Choroid plexus epithelial cell (primary cell): ENCODE measurements at places on chromosomes 3 and 15.

DNA sequence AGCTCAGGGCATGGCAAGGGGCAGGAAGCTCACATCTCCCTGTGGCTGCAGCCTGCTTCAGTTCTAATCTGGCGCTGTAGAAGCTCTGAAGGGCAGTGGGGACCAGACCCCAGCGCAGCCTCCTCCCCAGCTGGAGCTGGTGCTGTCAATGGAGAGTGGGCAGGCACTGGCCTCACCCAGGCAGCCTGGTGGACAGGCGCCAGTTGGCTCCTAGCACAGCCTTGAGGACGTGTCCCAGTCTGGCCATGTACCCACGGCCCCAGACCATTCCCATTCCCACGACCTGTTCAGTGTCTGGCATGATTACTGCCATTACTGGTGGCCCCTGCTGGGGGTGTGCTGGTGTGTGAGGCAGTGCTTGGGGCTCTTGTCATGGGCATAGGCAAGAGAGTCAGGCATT lies 16.3 kb downstream of the TYRO3 start:
- DNase-seq: no peak

DNA sequence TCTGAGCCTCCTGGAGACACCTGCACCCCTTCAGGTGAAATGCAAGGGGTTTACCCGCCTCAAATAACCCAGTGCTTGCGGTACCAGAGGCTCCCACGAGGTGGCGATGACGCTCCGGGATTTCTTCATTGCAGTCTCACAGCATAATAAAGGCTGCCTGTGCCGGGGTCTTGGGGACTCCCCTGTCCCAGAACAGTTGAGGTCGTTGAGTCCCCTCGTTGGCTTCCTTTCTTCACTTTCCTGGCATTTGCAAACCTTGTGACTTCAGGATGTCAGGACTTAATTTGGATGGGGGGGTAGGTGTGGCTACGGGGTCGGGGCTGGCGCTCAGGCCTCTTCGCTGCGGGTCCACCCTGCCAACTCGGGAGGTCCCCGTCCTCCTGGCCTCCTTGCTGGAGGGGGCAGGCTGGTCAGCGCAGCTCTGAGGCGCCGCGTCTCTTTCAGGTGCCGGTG lies 1.3 kb downstream of the GNAT1 start:
- peak; percentile 67 for DNase-seq

DNA sequence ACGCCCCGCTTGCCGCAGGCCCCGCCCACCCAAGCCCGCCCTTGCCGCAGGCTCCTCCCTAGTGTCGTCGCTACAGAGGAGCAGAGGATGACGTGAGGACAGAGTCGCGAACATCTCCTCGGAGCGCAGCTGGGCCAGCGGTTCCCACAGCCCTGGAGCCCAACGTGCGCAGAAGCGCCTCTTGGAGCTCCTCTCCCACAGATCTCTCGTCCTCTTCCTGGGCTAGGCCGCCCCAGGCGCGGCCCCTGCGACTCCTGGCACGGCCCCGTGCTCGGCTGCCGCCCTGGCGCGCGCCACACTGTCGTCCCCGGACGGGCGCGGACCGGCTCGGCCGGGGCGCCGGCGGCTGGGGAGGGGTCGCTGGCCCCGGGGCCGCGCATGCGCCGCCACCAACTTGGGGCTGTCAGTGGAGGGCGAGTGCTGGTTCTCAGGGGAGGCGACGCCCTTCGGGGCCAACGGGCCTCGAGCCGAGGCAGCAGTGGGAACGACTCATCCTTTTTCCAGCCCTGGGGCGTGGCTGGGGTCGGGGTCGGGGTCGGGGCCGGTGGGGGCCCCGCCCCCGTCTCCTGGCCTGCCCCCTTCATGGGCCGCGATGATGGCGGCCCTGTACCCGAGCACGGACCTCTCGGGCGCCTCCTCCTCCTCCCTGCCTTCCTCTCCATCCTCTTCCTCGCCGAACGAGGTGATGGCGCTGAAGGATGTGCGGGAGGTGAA lies at the start of gene TRPC1:
TSS of gene TRPC1 (plus strand) at position 67 of the 714 bp plus-strand sequence. CDS start at position 593, 526 bp downstream.
- DNase-seq: peak; percentile 75

- DNase-seq: no peak
Measured at GRCh38 chr15:82126346-82126745, 80.5 kb upstream of the MEX3B start.

GRCh38 chr15:23572844-23573243 lies 7.4 kb downstream of the MKRN3 start:
- no peak for DNase-seq

- no peak for DNase-seq
Measured at GRCh38 chr3:58724336-58724735, 57.8 kb upstream of the FAM3D start.

GRCh38 chr3:60641354-60641753 lies 609.9 kb downstream of the FHIT start:
- no peak for DNase-seq

- no peak for DNase-seq
Measured at GRCh38 chr3:34365231-34365630, 566.8 kb downstream of the PDCD6IP start.

DNA sequence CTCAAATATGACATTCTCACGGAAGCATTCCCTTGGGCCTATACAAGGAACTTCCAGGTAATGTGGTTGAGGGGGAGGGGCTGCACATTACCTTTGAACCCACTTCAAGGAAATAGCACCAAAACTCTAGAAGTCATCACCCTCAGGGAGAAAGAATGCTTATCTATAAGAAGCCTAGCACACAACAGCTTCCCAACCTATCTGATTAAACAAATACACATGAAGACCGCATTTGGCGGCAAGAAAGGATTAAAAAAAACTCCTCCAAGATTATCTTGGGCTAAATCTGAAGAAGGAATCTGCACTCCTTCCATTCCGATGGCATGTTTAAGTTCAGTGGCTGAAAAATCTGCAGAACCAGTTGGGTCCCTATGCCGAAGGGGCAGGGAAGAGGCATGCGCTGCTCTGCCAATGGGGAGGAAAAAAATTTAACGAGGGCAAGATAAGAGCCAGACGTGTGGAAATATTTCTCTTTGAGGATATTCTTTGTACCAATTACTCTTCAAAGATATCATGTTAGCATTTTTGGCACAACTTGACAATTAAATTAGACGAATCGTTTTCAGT lies 82.0 kb upstream of the WNT5A start:
- no peak for DNase-seq

DNA sequence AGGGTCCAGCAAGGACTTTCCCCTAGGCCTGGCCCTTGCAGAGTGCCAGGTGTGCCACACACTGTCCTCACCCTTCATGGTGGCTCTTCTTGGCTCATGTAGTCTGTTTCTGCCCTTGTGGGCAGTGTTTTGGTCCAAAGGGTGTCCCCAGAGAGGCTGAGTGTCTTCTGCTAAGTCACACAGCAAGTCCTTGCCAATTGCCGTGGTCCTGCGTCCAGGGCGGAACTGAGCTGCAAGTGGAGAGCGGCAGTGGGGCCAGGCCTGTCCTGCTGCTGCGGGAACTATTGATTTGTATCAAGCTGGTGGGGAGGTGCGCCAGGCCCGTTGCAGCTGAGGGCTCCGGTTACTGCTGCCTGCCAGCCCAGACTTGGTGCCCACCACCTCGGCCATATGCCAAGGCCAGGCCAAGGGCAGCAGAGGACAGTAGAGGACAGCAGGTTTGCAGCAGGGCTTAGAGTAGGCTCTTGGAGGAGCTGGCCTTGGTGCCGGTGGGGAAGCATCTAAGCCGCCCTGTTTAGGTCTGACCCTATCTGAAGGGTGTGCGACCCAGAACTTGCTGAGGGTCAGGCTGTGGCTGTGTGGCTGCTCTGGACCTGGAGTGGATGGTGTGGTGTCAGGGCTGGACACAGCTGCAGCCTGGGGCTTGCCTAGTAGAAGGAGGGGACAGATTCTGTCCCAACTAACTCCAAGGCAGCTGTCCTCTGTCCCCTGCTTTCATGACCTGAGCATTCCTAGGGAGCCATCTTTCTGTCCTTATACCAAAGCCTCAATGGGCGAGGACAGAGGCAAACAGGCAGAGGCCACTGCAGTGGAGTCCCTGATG lies 4.5 kb downstream of the AMIGO3 start:
- DNase-seq: no peak

GRCh38 chr3:56819016-56819809 lies 17.5 kb upstream of the ARHGEF3 start:
- no peak for DNase-seq

DNA sequence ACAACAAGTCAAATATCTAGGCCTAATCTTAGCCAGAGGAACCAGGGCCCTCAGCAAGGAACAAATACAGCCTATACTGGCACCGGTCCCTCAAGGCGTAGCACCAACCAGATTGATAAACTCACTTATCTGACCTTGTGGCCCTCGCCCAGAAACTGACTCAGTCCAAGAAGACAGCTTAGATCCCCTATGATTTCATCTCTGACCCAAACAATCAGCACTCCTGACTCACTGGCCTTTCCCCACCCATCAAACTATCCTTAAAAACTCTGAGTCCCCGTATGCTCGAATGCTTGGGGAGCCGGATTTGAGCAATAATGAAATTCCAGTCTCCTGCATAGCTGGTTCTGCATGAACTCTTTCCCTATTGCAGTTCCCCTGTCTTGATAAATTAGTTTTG lies 1.6 kb upstream of the SORD start:
- DNase-seq: no peak

DNA sequence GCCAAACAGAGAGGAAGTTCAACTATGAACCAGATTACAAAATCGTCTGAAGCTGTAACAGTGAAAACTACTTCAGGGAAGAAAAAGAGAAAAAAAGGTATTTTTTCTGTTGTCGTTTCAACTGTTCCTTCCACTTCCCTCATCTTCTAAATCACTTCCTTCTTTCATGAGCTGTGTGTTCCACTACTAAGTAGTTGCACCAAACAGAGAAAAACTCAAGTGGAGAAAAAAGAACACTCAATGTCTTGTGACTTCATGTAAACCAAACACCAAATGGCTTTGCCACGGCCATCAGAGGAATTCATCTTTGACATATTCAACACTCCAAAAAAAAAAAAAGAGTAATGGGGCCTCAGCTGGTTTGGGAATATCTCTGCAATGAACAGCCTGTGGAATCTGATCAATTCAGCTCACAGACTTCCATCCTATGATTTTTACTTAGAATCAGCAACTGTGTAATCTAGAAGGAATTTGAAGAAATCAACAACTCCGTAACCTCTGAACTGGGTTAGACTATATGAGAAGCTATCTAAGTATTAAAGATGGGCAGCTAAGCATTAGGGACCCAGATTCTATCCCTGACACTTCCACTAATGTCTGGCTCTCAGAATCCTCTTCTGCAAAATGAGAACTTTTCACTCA lies 47.5 kb upstream of the RNF7 start:
- DNase-seq: peak; percentile 45

- no peak for DNase-seq
Measured at GRCh38 chr3:42582474-42583070, 805 bp upstream of the SEC22C start.

GRCh38 chr3:72768006-72768441 lies 80.2 kb downstream of the SHQ1 start:
- DNase-seq: peak; percentile 14

- no peak for DNase-seq
Measured at GRCh38 chr3:150444371-150444770, 36.3 kb downstream of the TSC22D2 start.

GRCh38 chr3:156382458-156383346 lies 172.2 kb downstream of the SSR3 start:
- DNase-seq: peak; percentile 74

DNA sequence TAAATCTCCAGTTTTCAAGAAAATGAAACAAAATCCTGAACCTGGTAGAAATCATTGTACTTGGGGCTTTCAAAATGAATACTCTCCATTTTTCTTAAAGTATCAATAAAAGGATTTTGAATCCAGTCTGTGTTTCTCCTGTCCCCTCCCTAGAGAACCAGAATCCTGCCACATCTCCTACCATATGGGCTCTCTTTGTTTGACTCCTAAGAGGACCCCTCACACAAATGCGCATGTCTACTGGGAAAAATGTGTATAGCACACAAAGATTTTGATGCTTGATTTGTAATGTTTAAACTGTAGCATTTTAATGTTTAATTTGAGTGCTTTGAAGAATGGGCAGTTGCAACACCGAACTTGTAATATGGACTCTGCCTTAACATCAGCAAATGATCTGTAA lies 25.9 kb downstream of the LRRC3B start:
- DNase-seq: no peak

GRCh38 chr3:151002003-151002981 lies 29.8 kb upstream of the CLRN1 start:
- DNase-seq: peak; percentile 30

DNA sequence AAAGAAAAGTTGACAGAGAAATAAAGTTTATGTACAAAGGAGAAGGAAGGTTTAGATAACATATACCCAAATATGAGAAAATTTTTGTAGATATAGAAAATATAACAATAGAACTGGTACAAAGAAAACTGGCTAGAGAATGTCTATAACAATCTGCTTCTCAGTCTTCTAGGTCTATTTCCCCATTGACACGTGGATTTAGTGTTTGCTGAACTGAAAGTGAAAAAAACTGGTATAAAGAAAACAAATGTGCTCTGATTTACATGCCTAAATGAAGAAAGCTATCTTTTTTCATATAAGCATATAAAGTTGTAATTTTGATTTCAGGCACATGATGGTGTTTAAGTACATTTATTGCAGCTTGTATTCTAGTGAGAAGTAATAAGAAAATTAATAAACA lies 9.8 kb downstream of the KCNMB2 start:
- no peak for DNase-seq

- no peak for DNase-seq
Measured at GRCh38 chr3:162704799-162705385, 1208.3 kb downstream of the OTOL1 start.

GRCh38 chr15:89401631-89402517 lies 67.2 kb upstream of the POLG start:
- peak; percentile 74 for DNase-seq

DNA sequence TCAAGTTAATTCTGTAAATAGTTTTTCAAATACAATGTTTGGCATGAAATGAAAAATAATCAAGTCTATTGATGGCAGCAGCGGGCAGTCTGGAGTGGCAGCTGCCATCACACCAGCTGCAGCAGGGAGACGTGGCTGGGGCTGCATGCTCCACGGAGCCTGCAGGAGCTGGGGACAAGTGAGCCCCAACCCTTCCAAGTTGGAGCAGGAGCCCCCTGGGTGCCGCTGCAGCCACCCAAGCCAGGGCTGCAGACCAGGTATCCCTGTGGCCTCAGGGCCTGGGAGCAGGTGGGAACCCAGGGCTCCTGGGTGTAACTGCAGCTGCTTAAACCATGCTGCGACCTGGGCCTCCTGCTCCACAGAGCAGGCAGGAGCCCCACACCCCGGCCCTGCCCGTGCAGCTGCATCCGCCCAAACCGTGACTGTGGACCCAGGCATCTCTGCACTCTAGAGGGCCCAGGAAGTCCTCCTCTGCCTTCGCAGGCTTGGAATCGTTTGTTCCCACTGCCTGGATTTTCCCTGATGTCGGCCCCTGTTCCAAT lies 257.4 kb downstream of the PLOD2 start:
- DNase-seq: no peak

GRCh38 chr15:22263738-22264137 lies 183.4 kb downstream of the OR4M2 start:
- DNase-seq: no peak
